ENCODE measurements at places on chromosomes 3 and 15.

DNA sequence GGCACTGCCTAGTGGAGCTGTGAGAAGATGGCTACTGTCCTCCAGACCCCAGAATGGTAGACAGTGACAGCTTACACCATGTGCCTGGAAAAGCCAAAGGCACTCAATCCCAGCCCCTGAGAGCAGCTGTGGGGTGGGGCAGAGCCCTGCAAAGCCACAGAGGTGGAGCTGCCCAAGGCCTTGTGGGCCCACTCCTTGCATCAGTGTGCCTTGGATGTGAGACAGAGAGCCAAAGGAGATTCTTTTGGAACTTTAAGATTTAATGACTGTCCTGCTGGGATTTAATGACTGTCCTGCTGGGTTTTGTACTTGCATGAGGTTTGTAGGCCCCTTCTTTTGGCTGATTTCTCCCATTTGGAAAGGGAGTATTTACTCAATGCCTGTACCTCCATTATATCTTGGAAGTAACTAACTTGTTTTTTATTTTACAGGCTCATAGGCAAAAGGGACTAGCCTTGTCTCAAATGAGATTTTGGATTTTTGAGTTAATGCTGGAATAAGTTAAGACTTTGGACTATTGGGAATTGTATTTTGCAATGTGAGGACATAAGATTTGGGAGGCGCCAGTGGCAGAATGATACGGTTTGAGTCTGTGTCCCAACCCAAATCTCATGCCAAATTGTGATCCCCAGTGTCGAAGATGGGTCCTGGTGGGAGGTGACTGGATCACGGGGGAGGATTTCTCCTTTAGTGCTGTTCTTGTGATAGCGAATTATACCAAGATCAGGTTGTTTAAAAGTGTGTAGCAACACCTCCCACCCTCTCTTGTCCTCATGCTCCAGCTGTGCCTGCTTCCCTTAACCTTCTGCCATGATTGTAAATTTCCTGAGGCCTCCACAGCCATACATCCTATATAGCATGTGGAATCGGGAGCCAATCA, 80.4 kb downstream of the MYO5A start:
- DNase-seq: no peak

GRCh38 chr3:71492566-71492965, 91.0 kb downstream of the FOXP1 start:
- DNase-seq: peak; percentile 47

DNA sequence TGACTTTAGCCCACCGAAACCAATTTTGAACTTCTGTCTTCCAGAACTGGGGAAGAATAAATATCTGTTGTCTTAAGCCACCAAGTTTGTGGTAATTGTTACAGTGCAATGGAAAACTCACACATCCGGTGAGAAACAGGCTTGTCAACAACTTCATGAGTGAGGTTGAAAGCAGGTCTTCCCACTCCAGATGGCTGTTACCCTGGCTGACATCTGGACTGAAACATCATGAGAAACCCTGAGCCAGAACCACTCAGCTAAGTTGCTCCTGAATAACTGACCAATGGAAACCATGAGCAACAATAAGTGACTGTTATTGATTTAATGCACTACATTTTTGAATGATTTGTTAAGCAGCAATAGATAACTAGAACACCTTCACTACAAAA, 10.3 kb downstream of the ACSBG1 start:
- DNase-seq: no peak

DNA sequence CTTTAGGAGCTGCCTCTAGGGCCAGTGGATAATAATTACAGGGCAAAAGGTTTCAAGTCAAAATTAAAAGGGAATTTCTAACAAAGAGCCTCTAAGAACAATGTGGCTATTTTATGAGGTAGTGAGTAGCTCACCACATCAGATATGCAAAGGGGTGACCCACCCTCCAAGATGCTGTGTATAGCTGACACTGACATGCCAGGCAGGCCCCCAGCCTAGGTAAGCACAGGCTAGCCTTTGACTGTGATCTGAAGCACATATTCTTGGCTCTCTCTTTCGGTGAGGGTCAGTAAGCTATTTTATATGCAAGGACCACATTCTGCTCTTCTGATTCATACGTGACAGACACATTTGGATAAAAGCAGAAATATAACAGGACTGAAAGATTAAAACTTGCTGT, 2.8 kb upstream of the THSD4 start:
- no peak for DNase-seq

DNA sequence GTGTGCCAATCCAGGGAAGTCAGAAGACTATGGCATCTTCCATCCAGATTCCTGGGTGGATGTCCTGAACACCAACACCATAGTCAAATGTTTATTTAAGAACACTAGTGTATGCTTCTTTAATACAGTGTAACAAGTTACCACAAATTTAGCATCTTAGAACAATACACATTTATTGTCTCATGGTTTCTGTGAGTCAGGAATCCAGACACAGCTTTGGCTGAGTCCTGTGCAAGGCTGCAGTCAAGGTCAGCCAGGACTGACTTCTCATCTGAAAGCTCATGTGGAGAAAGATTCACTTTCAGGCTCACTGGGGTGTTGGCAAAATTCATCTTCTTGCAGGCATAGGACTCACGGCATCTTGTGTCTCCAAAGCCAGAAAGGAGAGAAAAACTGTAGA, 143.4 kb downstream of the ANXA2 start:
- no peak for DNase-seq

DNA sequence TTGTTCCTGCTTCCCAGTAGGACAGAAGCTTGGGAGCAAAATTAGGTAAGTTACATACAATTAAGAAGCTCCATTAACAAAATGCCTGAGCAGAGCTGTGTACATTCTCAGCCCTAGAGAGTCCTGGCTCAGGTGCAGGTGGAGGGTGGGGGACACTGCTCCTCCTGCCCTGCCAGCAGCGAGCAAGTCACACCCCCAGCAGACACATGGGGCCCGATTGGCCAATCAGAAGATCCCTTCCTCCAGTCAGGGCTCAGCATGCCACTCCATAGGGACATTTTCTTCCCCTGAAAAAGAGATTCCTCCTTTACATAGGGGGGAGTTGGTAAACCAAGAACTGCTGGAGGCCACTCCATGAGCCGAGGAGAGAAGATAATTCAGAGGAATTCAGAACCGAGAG, 62.1 kb downstream of the PLXNA1 start:
- no peak for DNase-seq

GRCh38 chr15:48402427-48403177, 71.4 kb downstream of the DUT start:
- DNase-seq: no peak

- DNase-seq: no peak
Observed at GRCh38 chr15:26615188-26615926, 157.5 kb downstream of the GABRB3 start.

DNA sequence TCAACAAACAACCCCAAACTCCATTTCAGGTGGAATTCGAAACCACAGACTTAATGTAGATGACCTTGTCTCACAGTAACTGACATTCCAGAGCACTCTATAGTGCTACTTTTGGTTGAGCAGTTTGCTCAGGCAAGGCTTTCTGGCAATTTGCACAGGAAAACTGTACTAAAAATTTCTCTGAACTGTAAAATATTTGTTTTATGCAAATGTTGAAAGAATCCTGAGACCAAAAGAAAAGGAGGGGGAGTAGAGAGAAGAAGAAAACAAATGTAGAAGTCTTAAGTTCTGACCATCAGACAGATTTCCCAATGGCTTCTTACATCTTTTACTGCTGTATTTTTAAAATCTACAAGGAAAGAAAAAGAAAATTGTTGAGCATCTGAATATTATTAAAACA, 53.5 kb downstream of the DTWD1 start:
- DNase-seq: no peak

DNA sequence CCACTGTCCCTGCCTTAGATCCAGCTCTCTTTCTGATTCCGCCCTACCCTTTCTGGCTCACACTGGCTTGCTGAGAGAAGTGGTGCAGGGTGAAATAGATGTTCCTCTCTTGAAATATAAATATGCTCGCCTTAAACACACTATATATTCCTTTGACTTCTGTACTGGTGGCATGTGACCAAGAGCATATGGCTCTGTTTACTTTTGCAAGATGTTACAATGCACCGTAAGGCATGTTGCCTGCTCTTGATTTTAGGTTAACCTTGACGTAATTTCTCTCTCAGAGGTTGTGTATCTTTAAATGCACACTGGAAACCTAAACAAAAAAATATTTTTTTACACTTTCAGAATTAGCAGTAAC, 749 bp downstream of the RSRC1 start:
- no peak for DNase-seq

DNA sequence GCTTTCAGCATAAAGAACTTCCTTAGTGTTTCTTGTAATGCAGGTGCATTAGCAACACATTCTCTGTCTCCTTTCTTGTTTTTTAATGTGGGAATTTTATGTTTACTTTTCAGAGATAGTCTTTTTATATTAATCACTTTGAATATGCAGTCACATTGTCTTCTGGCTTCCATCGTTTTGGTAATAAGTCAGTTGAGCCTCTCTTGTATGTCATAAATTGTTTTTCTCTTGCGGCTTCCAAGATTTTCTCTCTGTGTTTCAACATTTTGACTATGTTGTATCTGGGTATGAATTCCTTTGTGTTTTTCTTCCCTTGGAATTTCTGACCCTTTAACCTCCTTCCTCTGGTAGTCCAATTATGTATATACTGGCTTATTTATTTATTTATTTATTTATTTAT, 25.3 kb downstream of the GABRG3 start:
- no peak for DNase-seq

- DNase-seq: no peak
Observed at GRCh38 chr15:96345560-96346399, 15.3 kb downstream of the NR2F2 start.

DNA sequence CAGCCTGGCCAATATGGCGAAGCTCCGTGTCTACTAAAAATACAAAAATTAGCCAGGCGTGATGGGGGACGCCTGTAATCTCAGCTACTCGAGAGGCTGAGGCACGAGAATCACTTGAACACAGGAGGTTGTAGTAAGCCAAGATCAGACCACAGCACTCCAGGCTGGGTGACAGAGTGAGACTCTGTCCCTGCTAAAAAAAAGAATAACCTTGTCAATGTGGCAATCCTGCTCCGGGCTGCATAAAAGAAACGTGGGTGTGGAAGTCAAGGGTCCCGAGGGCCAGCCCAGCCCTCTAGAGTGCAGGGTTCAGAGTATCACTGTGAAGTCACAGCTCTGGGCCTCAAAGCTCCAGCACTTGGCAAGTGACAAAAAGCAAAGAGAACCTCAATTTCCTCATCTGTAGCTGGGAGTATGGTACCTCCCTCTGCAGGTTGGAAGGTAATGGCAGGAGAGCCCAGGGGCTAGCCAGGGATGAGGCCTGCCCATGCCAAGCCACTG, 73.5 kb upstream of the IQSEC1 start:
- DNase-seq: no peak

DNA sequence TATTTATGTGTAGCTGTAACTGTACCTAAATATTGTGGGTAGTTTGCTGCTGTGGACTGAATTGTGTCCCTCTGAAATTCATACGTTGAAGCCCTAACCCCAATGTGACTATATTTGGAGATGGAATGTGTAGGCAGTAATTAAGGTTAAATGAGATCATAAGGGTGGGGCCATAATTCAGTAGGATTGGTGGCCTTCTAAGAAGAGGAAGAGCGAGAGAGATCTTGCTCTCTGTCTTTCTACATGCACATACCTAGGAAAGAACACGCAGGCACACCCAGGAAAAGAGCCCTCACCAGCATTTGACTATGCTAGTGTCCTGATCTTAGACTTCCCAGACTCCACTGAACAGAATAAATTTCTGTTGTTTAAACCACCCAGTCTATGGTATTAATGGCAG, 67.6 kb upstream of the CFAP20DC start:
- no peak for DNase-seq

- DNase-seq: no peak
Observed at GRCh38 chr3:23648996-23649395, 156.8 kb upstream of the UBE2E1 start.

DNA sequence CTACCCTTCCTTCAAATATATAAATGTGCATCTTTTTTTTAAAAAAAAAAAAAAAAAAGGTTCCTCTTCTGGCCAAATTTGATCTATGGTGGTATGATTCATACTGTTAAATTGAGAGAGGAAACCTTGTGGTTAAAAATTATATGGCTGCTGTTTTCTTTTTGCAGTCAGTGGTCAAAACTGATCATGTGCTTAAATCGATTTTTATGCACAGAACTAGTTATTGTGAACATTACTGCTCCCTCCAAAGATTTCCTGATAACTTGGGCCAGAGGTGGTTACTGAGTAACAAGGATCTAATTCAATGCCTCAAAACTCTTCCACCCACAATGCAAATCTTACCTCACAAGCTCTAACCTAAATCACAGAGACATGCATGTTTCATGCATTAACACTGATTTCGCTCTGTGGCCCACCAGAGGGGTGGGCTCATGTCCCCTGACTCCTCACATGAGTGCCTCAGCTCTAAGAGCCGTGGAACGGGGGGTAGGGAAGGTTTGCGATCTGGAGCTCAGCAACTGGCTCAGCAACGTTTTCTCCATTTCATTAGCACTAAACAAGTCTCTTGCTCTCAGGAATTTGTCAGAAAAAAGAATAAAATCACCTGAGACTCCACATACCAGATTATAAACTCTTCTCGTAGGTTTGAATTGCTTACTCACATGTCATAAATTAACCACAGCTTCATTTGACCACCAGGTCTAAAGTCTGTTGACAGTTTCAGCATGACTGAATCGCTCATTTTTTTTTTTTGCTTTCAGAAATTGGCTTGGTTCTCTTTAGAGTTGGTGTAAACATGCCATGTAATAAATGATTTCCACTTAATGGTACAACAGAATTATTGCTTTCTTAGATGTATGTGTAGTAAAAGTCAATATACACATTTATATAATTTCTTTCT, 280.4 kb downstream of the CD47 start:
- no peak for DNase-seq

GRCh38 chr3:58361866-58362265, 29.2 kb downstream of the PXK start:
- DNase-seq: no peak

- DNase-seq: no peak
Observed at GRCh38 chr3:124063197-124063909, 71.4 kb upstream of the ROPN1 start.

- no peak for DNase-seq
Observed at GRCh38 chr15:85164841-85165466, 183.3 kb downstream of the PDE8A start.

DNA sequence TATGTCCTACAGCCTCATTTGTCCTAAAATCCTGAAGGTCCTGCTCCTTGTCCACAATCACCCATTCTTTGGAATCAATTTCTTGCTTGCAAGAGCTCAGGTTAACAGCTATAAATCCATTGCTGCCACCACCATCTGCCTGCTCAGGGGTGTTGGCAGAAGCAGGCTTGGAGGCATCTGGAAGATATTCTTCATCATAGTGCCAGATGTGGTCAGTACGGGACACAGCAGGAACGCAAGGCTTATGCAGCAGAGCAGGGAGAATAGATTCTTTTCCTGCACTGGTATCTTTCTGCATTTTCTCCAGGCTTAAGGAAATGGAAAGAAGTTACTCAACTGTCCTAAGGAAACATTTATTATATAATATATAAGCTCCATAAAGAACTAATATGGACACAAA, 38.5 kb upstream of the CDAN1 start:
- DNase-seq: no peak

- no peak for DNase-seq
Observed at GRCh38 chr3:15501126-15501525, 20.4 kb downstream of the COLQ start.

DNA sequence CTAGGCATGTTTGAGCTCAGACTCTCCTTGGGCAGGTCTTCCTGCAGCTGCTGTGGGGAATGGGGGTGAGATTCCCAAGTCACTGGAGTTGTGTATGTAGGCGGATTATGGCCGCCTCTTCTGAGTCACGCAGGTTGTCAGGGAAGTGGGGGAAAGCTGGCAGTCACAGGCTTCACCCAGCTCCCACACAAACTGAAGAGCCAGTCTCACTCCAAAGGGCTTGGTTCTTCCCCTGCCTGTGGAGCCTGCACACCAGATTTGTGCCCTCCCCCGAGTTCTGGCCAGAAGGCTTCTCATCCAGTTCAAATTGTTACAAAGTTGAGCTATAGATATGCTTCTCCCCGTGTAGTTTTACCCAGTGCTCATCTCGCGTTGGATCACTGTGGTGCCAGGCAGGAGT, 53.5 kb downstream of the CPNE4 start:
- no peak for DNase-seq
